ENCODE measurements at places on chromosomes 4 and X. TPM values are rescaled to one million over a fixed set of nuclear protein-coding genes. Genes with fewer than 3 reads are reported as not detected.

- no peaks in the 10 kb centered on the region for H3K4me1 ChIP-seq
- H3K36me3 ChIP-seq: no peaks in the 10 kb centered on the region
- no peak for DNase-seq
- no peaks in the 10 kb centered on the region for H3K27me3 ChIP-seq
- H3K4me3 ChIP-seq: no peak overlapping the region
Observed at GRCh38 chr4:165177725-165178666, 29.4 kb upstream of the KLHL2 start.

DNA sequence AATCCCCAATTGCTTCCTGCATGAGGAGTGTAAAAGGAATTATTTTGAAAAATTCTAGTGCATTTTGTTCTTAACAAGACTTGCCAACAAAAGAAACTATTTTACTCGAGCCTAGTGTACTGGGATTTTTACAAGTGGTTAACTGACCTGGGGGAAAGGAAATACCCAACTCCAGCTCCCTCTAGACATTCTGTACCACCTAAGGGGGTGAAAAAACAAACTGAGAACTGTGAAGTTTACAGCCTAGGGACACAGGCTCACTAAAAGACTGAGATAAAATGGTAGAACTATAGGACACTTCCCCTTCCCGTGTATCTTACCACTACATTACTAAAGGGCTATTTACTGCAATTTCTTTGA, 2.6 kb upstream of the ADH5 start:
- DNase-seq: no peak
- H3K36me3 ChIP-seq: no peaks in the 10 kb centered on the region
- no peaks in the 10 kb centered on the region for H3K27me3 ChIP-seq
- H3K4me3 ChIP-seq: no peak overlapping the region

- no peaks in the 10 kb centered on the region for H3K27me3 ChIP-seq
- H3K27ac ChIP-seq: no peak overlapping the region
- H3K4me3 ChIP-seq: no peak overlapping the region
- H3K36me3 ChIP-seq: no peaks in the 10 kb centered on the region
- DNase-seq: no peak
Observed at GRCh38 chr4:16055873-16056272, 27.9 kb downstream of the PROM1 start.

DNA sequence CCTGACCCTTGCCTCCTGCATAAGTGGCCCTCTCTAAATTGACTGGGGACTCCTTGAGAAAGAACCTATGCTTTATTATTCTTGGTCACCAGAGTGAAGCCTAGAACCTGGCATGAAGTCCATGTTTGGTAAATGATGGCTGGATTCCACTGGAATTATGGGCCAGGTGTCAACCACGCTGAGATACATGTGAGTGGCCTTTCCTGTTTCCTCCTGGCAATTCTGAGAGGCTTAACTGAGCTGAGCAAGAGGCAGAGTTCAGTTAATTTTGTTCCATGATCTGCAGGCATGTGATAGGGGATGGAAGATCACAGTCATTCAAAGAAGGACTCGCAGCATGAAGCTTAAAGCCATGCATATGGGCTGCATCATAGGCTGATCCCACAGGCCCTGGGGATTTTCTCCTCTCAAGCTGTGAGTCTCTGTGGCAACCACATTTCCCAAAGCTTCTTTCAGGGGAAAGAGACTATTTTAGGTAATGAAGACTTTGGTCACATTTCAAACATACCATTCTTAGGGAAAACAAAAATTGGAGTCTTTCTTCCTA, 69.4 kb upstream of the CLNK start:
- no peak overlapping the region for H3K27ac ChIP-seq
- H3K36me3 ChIP-seq: no peaks in the 10 kb centered on the region
- H3K4me3 ChIP-seq: no peak overlapping the region
- no peaks in the 10 kb centered on the region for H3K27me3 ChIP-seq
- DNase-seq: no peak
- no peaks in the 10 kb centered on the region for H3K4me1 ChIP-seq

GRCh38 chrX:120463241-120463640, 5.9 kb downstream of the LAMP2 start:
- H3K4me3 ChIP-seq: no peak overlapping the region
- no peaks in the 10 kb centered on the region for H3K36me3 ChIP-seq
- DNase-seq: no peak
- H3K4me1 ChIP-seq: peaks cover 4% of the 10 kb centered on the region

DNA sequence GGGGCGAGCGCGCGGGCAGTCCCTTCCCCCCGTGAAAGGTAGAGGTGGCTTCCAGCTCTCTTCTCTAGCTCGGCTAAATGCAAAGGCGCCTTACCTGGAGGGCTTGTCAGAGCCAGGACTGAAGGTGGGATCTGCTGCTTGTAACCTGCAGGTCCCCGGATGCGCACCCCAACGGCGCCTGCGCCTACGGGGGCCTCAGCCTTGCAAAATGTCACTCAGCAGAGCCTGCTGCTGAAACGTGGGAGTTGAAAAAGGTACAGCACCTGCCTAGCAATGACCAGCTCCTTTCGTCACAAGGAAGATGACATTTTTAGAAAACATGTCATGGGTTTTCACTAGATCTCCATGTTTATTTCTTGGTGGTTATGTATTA, 583 bp downstream of the ABHD18 start:
- H3K27ac ChIP-seq: peak overlapping the region; percentile 97
- H3K4me1 ChIP-seq: peaks cover 2% of the 10 kb centered on the region
- no peaks in the 10 kb centered on the region for H3K36me3 ChIP-seq
- no peaks in the 10 kb centered on the region for H3K27me3 ChIP-seq

- no peaks in the 10 kb centered on the region for H3K27me3 ChIP-seq
- no peak overlapping the region for H3K4me3 ChIP-seq
- no peaks in the 10 kb centered on the region for H3K4me1 ChIP-seq
- no peaks in the 10 kb centered on the region for H3K36me3 ChIP-seq
Observed at GRCh38 chr4:64889906-64890610, 480.8 kb upstream of the TECRL start.

GRCh38 chr4:151035911-151036310, 20.8 kb upstream of the LRBA start:
- H3K4me1 ChIP-seq: no peaks in the 10 kb centered on the region
- H3K4me3 ChIP-seq: no peak overlapping the region
- no peak overlapping the region for H3K27ac ChIP-seq
- DNase-seq: no peak

GRCh38 chr4:168835880-168836454, 174.1 kb downstream of the CBR4 start:
- no peak for DNase-seq
- H3K4me3 ChIP-seq: peak overlapping the region; percentile 19
- no peak overlapping the region for H3K27ac ChIP-seq
- H3K27me3 ChIP-seq: no peaks in the 10 kb centered on the region

GRCh38 chr4:157739242-157739641, 433.6 kb downstream of the GASK1B start:
- H3K4me3 ChIP-seq: no peak overlapping the region
- H3K4me1 ChIP-seq: no peaks in the 10 kb centered on the region
- no peak overlapping the region for H3K27ac ChIP-seq
- no peaks in the 10 kb centered on the region for H3K36me3 ChIP-seq

GRCh38 chrX:44871931-44872820, 812 bp upstream of the KDM6A start:
- no peaks in the 10 kb centered on the region for H3K4me1 ChIP-seq
- no peak for DNase-seq
- no peaks in the 10 kb centered on the region for H3K27me3 ChIP-seq
- H3K4me3 ChIP-seq: peak overlapping the region; percentile 78

DNA sequence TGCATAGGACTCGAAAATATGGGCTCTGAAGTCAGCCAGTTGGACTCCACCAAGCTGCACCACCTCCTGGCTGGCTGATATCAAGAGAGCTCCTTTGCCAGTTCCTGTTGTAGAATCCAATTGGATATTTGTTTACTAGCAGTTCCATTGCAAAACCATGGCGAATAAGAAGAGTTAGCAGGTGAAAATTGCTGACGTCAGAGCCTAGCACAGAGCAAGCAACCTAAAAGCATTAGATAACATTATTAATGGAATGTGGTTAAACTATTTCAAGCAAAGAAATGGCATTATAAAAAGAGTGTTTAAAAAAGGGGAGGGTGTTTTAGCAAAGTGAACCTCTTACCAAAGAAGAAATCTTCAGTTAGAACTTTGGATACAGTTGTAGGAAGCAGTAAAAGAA, 1816.3 kb upstream of the TENM3 start:
- H3K4me1 ChIP-seq: no peaks in the 10 kb centered on the region
- H3K27me3 ChIP-seq: no peaks in the 10 kb centered on the region
- no peaks in the 10 kb centered on the region for H3K36me3 ChIP-seq
- no peak overlapping the region for H3K27ac ChIP-seq
- DNase-seq: no peak

GRCh38 chrX:11778230-11778629, 20.2 kb downstream of the MSL3 start:
- no peaks in the 10 kb centered on the region for H3K4me1 ChIP-seq
- H3K27ac ChIP-seq: no peak overlapping the region
- DNase-seq: no peak
- H3K36me3 ChIP-seq: no peaks in the 10 kb centered on the region
- no peak overlapping the region for H3K4me3 ChIP-seq

DNA sequence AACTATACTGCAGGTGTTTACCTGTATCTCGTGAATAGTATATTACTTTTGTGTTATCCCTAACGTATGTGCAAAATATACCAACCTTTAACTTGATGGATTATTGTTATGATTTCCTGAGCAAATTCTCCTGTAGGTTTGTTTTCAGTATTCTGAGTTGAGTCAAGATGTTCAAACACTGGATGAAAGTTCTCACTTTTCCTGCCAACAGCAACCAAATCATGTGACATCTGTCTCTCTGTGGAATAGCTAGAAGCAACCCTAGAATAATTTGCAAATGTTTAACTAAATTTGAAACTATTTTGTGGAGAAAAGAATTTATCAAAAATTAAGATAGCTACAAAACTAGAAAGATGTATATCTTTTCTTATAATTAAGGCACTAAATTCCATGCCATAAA, 35.6 kb downstream of the BCLAF3 start:
- H3K27me3 ChIP-seq: no peaks in the 10 kb centered on the region
- no peak overlapping the region for H3K27ac ChIP-seq
- no peaks in the 10 kb centered on the region for H3K4me1 ChIP-seq
- DNase-seq: no peak
- no peak overlapping the region for H3K4me3 ChIP-seq

DNA sequence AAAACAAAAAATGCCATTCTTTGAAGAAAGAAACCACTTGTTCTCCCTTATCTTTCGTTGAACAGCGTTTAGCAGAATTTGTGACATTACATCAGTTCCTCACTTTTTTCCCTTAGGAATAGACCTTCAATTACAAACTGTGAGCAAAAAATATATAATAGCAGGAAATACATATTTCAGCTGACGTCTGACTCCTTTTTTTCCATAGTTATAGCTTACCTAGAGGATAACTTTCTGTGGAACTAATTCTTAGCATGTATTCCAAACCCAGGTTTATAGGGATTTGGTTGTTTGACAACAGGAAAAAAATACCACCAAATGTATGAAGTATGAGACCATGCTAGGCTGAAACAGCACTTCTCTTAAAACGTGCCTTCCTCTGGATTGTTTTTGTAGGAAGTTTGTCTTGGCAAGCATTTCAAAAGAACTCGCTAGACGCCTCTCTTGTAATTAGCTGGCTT, 2.0 kb upstream of the LIMCH1 start:
- no peaks in the 10 kb centered on the region for H3K27me3 ChIP-seq
- peaks cover 9% of the 10 kb centered on the region for H3K4me1 ChIP-seq
- no peaks in the 10 kb centered on the region for H3K36me3 ChIP-seq
- H3K27ac ChIP-seq: no peak overlapping the region

DNA sequence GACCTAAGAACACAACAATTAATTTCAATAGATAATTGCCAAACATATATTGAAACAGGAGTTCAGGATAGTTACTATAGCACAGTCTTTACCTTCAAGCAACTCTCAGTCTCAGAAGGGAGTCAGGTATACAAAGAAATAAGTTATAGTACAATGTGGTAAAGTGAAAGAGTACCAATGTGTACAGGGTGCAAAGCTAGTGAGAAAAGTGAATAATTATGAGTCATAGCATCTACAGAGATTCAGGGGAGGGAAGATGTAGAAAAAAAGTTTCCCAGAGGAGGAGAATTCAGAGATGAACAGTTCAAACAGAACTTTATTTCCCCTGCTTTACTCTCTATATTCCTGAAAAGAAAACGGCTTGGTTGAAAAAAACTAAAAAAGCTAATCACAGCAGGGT, 22.7 kb upstream of the DKK2 start:
- DNase-seq: no peak
- no peak overlapping the region for H3K27ac ChIP-seq
- H3K27me3 ChIP-seq: no peaks in the 10 kb centered on the region
- no peaks in the 10 kb centered on the region for H3K4me1 ChIP-seq

DNA sequence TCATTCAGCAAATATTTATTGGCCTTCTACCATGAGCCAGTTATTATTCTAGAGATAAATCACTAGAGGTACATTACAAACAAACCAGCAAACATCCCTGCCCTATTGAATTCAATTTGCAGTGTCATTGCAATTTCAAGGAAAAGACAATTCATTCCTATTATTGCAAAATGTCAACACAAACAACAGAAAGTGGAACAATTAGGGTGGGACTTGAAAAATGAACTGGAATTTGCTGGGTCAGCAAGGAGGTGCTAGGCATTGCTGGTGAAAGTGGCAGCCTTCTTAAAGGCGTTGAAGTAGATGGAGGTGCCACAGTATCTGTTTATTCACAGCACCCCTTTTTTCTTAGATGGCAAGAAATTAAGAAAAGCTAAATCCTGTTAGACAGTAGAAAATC, 224.0 kb upstream of the BMP3 start:
- no peaks in the 10 kb centered on the region for H3K36me3 ChIP-seq
- H3K4me3 ChIP-seq: no peak overlapping the region
- DNase-seq: no peak
- H3K27ac ChIP-seq: no peak overlapping the region
- no peaks in the 10 kb centered on the region for H3K4me1 ChIP-seq

DNA sequence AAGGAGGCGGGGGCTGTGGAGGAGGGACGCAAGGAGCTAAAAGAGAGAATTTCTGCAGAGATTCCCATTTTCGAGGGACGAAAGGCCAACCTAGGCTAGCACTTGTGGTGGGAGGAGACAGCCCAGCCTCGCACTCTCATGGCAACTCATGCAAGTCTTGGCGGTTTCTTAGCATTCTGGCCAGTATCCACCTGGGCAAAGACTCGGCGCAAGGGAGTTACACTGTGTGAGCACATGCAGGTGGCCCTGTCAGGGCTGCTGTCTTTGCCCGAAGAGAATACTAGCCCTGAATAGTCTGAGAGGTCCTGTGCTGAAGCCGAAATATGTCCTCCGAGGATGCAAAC, 15.5 kb downstream of the MCF2 start:
- no peak overlapping the region for H3K27ac ChIP-seq
- H3K36me3 ChIP-seq: no peaks in the 10 kb centered on the region
- no peak for DNase-seq
- H3K4me3 ChIP-seq: peak overlapping the region; percentile 36
- H3K4me1 ChIP-seq: no peaks in the 10 kb centered on the region

The S100P gene
- 0.81 TPM for total RNA-seq

The MAN2B2 gene
- total RNA-seq: 40.4 TPM

The NPY2R gene
- total RNA-seq: not detected

The SPP1 gene
- 25.6 TPM for total RNA-seq

The TACR3 gene
- total RNA-seq: not detected

Data from ovary (tissue), 10 donors.